ENCODE measurements at places on chromosomes 4 and X.

- no peak for ATAC-seq
Measured at GRCh38 chrX:20789103-20789502, 522.4 kb upstream of the RPS6KA3 start.

DNA sequence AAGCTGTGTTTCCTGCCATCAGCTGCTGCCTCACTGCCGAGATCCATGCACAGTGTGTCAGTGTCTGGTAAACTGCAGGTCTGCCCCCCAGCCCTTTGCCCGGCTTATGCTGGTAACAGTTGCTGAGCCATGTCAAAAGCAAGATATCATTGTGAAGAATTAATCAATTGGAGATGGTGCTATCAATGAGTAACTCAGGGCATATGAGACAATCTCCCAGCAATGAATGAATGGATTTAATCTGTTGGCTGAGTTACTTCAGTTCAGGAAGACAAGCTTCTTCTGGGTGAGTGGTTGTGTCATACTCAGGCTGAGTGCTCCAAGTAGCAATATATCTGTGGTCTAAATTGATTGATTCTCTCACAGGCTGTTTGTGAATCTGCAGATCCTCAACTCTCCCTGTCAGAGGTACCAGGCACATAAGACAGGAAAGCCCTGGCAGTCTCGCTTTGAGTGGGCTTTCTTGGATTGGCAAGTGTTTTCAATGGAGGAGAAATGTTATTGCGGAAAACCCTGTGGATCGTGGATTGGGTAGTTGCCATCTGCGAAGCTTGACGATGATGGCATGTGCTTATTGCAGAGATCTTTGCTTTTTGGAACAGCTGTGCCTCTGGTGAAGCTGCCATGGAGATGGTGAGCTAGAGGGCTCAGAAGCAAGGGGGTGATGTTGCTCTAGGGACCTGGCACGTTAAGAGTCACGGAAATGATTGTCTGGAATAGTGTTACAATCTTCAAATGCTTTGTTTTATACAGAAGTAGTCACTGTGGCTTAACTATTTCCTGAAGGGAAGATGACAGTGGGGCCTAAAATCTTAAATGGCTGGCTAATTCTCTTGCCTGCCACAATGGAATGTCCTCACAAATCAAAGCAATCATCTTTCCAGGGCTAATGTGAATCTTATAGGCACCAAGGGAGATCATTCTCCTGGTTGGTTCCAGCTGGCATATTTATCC lies 147.6 kb upstream of the TBC1D9 start:
- no peak for ATAC-seq

DNA sequence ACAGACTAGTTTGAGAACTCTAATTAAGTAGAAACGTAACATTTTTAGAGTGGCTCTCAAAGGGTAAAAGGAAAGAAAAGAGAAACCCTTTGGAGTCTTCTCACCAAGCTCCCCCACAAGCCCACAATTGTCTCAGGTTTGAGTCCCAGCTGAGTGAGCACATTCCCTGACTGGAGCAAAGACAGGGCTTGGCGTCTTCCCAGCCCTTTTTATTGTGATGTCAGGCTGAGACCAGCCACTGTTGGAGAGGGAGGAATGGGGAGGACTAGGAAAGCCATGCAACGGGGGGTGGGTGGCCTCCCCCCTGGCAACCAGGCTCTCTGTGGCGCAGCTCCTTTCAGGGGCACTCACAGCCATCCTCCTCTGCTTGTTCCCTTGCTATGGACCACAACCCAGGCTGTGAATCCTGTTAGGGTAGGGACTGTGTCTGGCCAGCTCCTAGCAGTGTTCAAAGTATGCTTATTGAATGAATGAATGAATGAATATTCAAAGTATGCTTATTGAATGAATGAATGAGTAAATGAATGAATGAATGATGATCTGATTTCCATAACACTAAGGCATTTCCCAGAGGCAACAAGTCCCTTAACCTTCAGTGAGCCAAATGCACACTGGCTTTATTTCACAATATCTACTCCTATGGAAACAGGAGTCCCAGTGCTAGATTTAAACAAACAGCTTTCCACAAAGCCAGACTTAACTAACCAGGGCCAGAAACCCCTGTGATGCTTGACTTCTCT lies 413.3 kb downstream of the MID1IP1 start:
- no peak for ATAC-seq

DNA sequence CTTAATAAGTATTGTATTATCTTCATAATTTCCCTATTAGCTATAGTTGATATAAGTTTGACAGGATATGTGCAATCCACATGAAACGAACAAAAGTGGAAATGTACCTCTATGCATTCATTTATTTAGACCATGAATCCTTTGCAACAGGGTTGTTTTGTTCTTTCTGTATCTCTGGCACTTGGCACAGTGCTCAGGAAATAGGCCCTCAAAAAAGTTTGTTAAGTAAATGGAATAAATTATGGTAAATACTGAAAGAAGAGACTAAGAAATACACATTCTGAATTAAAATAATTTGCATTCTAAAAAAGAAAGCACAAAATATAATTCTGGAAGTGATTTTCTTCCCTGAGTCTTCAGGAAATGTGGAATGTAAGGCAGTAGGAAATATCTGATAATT lies 39.3 kb downstream of the TAPT1 start:
- no peak for ATAC-seq

DNA sequence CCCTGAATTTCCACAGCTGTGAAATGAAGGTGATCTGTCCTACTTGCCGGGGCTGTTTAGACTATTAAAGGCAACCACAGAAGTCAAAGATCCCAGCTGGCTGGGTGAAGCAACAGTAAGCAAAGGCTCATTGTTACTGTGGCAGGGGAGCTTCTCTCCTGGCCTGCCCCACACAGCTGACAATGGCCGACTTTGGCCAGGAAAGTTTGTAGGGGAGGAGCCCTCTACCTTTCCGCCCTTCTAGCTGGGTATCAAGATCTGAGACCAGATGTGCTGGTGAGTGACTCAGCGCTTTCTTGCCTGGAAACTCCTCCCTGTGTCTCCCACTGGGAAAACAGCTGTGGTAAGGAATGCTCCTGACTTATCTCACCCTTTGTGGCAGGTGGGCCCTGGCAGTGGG lies 21.1 kb downstream of the RASSF6 start:
- no peak for ATAC-seq

- no peak for ATAC-seq
Measured at GRCh38 chr4:109820563-109820962, 5.0 kb downstream of the GAR1 start.

DNA sequence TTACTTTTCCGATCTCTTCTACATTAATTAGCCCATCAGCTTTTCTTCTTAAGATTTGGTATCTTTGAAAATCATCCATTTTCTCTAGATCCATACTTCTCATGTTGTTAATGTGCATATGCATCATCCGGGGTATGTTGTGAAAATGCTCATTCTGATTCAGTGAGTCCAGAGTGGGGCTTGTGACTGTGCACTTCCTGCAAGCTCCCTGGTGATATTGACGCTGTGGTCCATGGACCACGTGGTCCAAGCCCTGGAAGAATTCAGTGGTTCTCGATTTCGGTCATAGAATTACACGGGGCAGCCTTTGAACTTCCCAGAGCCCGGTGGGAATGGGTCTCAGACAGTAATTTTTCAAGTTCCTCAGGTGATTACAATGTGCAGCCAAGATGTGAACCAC lies 69.8 kb downstream of the ZFX start:
- ATAC-seq = no peak

- ATAC-seq = no peak
Measured at GRCh38 chr4:21986307-21986706, 37.7 kb upstream of the KCNIP4 start.

DNA sequence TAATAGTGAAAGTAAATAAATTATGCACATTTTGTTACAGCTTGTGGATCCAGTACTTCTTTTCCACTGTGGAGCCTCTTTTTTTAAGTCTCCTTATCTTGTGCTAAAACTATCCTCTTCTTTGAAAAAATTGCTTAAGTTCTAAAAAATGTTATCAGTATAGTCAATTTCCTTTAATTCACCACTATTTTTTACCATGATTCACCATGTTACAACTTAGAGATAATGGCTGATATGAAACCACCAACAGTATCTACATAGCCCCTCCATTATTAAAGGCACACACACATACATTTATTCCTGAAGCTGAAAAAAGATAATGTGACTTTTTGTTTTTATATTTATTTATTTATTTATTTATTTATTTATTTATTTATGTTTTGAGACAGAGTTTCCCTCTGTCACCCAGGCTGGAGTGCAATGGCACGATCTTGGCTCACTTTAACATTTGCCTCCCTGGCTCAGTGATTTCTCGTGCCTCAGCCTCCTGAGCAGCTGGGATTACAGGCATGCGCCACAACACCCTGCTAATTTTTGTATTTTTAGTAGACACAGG lies 243.2 kb downstream of the SPOCK3 start:
- ATAC-seq = no peak

DNA sequence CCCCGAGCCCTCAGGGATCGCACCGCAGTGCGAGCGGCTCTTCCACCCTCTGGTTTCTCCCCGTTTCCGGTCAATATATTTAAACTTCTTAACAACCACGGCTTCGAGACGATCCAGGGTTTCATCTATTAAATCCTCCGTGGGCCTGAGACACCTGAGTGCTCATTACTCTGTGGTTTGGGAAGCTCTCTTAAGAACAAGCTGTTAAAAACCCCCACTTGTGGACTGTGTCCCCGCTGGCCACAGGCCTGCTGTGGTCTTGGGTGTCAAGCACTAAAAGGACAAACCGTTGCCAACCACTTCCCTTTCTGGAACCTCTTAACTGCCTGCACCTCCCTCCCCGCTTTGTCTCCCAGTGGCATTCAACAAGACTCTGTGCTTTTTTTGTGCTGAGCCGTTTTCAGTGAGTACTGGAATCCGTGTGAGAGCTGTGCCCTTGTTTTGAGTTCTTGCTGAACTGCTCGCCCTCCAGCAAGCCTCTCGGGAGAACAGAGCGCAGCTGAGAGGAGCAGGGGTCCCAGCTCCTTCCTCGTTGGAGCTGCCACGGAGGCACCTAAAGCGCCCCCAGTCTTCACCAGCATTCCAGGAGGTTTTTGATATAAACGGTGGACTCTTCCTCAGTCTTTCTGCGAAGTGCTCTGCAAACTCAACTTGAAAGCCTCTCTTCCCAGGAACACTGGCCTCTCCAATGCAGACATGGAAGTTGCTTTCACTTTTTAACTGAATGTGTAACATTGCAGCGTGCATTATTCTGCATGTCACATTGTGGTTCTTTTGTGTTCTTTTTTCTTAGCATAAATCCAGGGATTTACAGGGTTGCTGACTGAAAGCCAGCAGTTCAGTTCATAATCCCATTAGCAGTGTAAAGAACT lies 691 bp upstream of the IGFBP7 start:
- peak; percentile 29 for ATAC-seq

GRCh38 chrX:39805825-39806224 lies 291.9 kb downstream of the BCOR start:
- no peak for ATAC-seq

- peak; percentile 85 for ATAC-seq
Measured at GRCh38 chr4:6308899-6309643, 39.4 kb downstream of the WFS1 start.

- ATAC-seq = no peak
Measured at GRCh38 chrX:52353838-52354237, 15.0 kb upstream of the XAGE2 start.

All from gastroesophageal sphincter (tissue), 4 donors.